ENCODE measurements at places on chromosomes 7 and 10. TPM values are rescaled to one million over a fixed set of nuclear protein-coding genes. Genes with fewer than 3 reads are reported as not detected.

- H3K27ac ChIP-seq = no peak overlapping the region
- H3K36me3 ChIP-seq = no peaks in the 10 kb centered on the region
- no peak overlapping the region for H3K4me3 ChIP-seq
- H3K4me1 ChIP-seq = no peaks in the 10 kb centered on the region
- H3K27me3 ChIP-seq = no peaks in the 10 kb centered on the region
- DNase-seq = no peak
These were observed 8.8 kb downstream of the DCLRE1C start for GRCh38 chr10:14945108-14945507.

- H3K27me3 ChIP-seq = no peaks in the 10 kb centered on the region
- H3K4me1 ChIP-seq = no peaks in the 10 kb centered on the region
- H3K36me3 ChIP-seq = no peaks in the 10 kb centered on the region
These were observed 85.5 kb upstream of the OIT3 start for GRCh38 chr10:72808001-72808400.

DNA sequence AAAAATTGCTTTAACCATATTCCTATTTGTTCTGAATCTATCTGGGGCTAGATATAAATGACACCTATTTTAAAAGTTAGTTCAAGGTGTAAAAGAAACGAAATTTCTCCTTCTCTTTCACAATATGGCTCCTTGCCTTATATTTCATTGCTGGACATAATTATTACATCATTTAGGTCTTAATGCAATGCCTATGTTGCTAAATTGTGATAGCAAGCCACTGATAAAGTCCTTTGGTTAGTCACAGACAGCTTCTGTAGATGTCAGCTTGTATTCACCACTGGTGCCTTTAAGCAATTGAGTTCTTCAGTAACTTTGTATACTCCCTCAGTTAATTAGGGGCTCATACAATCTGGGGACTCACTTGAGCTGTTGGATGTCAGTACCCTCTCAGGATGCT, 1236.6 kb downstream of the GATA3 start:
- H3K4me3 ChIP-seq = no peak overlapping the region
- no peak for DNase-seq
- no peaks in the 10 kb centered on the region for H3K36me3 ChIP-seq
- no peaks in the 10 kb centered on the region for H3K4me1 ChIP-seq

- no peak overlapping the region for H3K27ac ChIP-seq
- peaks cover 15% of the 10 kb centered on the region for H3K4me1 ChIP-seq
- H3K36me3 ChIP-seq = no peaks in the 10 kb centered on the region
These were observed 3.2 kb upstream of the IGFBP3 start for GRCh38 chr7:45924283-45924682.

DNA sequence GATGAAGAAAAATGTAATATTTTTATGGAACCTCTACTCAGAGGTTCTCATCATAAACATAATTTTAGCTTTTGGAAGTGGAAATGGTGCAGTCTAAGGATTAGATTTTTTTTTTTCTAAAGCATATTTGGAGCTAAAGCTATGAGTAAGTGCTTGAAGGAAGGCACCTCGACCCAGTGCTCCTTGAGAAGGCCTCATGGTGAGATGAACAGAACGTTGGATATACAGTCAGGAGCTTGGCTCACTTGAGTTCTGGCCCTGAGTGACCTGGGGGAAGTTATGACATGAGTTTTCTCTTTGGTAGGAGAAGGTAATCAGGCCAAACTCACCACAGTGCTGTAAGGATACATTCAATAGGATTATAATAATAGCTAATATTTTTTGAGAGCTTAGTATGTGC, 163.3 kb downstream of the JCAD start:
- no peaks in the 10 kb centered on the region for H3K4me1 ChIP-seq
- no peak overlapping the region for H3K27ac ChIP-seq
- DNase-seq = no peak
- H3K4me3 ChIP-seq = no peak overlapping the region
- H3K36me3 ChIP-seq = no peaks in the 10 kb centered on the region

DNA sequence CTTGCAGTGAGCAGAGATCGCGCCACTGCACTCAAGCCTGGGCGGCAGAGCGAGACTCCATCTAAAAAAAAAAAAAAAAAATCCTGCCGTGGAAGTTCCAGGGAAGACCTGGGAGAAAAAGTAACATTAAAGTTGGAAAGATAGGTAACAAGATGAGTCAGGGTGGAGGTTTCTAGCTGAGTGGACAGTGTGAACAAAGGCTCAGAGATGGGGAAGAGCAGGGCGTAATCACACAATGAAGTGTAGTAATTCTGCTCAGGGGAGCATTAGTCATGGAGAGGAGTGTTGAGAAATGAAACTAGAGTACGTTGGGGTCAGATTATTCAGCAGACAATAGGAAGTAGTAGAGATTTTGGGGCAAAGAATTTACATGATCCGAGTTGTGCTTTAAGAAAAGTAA, 21.6 kb upstream of the WASL start:
- no peaks in the 10 kb centered on the region for H3K27me3 ChIP-seq
- no peak overlapping the region for H3K27ac ChIP-seq
- no peak overlapping the region for H3K4me3 ChIP-seq
- H3K36me3 ChIP-seq = no peaks in the 10 kb centered on the region
- H3K4me1 ChIP-seq = no peaks in the 10 kb centered on the region

- H3K27ac ChIP-seq = no peak overlapping the region
- no peak for DNase-seq
- no peaks in the 10 kb centered on the region for H3K27me3 ChIP-seq
- H3K4me3 ChIP-seq = no peak overlapping the region
- no peaks in the 10 kb centered on the region for H3K36me3 ChIP-seq
- no peaks in the 10 kb centered on the region for H3K4me1 ChIP-seq
These were observed 592.1 kb upstream of the ANKRD30A start for GRCh38 chr10:36533316-36533715.

DNA sequence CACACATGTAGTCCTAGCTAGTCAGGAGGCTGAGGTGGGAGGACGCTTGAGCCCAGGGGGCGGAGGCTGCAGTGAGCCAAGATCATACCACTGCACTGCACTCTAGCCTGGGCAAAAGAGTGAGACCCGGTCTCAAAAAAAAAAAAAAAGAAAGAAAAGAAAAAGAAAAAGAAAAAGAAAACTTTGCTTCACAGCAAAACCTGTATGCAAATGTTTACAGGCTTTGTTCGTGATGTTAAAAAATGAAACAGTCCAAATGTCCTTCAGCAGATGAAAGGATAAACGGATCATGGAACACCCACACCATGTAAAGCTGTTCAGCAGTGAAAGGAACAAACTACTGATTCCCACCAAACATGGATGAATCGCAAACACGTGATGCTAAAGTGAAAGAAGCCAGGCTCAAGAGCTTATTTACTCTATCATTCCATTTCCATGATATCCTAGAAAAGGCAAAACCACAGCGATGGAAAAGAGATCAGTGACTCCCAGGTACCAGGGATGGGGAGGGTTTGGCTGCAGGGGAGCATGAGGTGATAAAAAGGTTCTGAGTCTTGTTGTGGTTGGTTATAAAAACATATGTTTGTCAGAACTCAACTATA, 15.1 kb downstream of the LRRC20 start:
- H3K4me3 ChIP-seq = no peak overlapping the region
- DNase-seq = no peak
- peaks cover 5% of the 10 kb centered on the region for H3K4me1 ChIP-seq
- no peak overlapping the region for H3K27ac ChIP-seq
- H3K36me3 ChIP-seq = no peaks in the 10 kb centered on the region
- no peaks in the 10 kb centered on the region for H3K27me3 ChIP-seq

DNA sequence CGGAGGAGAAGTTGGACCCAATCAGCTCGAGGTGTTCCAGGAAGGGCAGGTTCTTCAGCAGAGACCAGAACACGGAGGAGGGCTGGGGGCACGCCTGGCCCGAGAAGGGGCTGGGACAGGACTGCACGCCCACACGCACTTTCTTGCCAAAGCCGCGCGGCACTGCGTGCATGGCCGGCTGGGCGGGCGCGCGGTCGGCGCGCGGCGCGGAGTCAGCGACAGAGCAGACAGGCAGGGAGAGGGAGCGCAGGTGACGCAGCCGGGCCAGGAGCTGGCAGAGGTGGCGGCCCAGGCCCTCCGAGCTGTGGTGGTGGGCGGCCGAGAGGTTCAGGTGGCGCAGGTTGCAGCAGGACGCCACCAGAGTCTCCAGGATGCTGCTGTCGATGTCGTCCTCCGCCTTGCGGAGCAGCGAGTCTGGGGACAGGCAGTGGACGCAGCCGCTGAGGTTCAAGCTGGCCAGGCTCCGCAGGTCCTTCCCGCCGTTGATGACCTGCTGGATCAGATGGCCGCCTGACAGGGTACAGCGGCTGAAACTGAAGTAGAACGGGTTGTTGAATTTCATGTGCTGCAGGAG, 77.2 kb upstream of the TNRC18 start:
- no peaks in the 10 kb centered on the region for H3K27me3 ChIP-seq
- DNase-seq = no peak
- H3K4me1 ChIP-seq = peaks cover 8% of the 10 kb centered on the region
- H3K4me3 ChIP-seq = no peak overlapping the region
- no peaks in the 10 kb centered on the region for H3K36me3 ChIP-seq

Gene WNT2
- 16.3 TPM for total RNA-seq

Gene AGAP3
- 23.7 TPM for total RNA-seq

Gene WASL
- total RNA-seq = 48.9 TPM

Gene PAPOLB
- not detected for total RNA-seq

All from hepatocyte (in vitro differentiated cells).